Amniotic epithelial cell (primary cell): ENCODE measurements at places on chromosomes 5 and 9.

DNA sequence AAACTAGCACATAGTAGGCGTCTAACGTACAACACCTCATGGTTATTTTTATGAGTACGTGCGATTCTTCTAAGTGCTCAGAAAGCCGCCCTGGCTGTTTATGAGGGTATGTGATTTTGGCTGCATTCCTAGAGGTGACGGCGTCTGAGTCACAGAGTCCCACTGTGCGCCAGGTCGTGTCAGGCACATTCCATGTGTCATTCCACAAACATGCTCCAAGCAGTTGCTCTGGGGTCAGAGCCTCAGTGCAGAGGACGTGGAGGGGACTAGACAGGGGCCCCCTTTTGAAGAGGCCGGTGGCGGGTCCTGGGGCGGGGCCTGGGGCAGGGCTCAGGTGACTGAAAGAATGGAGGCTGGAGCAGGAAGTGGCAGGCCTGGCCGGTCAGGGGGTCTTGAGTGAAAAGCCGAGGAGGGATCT, 51.9 kb downstream of the NEK6 start:
- DNase-seq = peak; percentile 87

GRCh38 chr5:137994556-137994955, 38.3 kb downstream of the FAM13B start:
- DNase-seq = no peak

- peak; percentile 97 for DNase-seq
These were observed 120.5 kb downstream of the PRDM6 start for GRCh38 chr5:123209502-123210027.

- DNase-seq = no peak
These were observed 79.8 kb upstream of the CCNG1 start for GRCh38 chr5:163357636-163358035.

- DNase-seq = no peak
These were observed 351.8 kb downstream of the EBF1 start for GRCh38 chr5:158747816-158748432.

- DNase-seq = no peak
These were observed 226.0 kb upstream of the PTGER4 start for GRCh38 chr5:40453689-40454088.

GRCh38 chr5:66829358-66829674, 233.1 kb downstream of the MAST4 start:
- peak; percentile 21 for DNase-seq

GRCh38 chr5:6586647-6587042, 46.2 kb downstream of the NSUN2 start:
- DNase-seq = no peak

- peak; percentile 74 for DNase-seq
These were observed 80.2 kb downstream of the PJA2 start for GRCh38 chr5:109329333-109330237.

- no peak for DNase-seq
These were observed 47.1 kb upstream of the BOD1 start for GRCh38 chr5:173663352-173664153.

DNA sequence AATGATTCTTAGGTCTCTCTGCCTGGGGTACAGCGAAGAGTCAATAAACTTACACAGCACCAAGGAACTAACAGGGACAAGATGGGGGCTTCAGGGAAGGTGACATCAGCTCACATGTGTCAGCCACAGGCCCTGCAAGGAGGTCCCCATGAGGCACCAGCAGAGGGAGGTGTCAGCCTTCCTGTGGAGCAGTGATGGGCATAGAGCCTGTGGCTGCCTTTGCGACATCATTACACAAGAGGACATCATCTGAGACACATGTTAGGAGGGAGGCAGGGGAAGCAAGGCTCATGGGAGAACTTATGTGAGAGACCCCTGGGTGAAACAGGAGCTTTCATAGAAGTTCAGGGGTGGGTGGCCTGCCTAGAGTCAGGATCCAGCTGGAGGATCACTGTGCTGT, 389.6 kb downstream of the SEMA5A start:
- peak; percentile 45 for DNase-seq

DNA sequence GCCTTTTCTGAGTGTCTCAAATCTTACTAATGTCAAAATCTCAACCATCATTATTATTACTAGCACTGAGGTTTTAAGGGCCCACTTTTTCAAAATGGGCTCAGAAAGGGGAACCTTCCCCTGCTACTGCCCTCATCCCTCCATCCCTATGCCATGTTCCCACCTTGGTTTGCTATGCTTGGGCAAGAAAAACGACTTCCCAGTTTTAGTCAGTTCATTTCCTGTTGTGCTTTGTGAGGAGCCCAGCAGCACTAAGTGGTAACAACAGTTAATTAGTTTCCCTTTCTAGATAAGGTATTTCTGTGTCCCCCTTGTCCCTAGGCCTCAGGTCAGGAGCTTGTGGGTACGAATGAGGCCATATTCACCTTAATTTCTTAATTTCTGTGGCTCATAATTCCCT, 595.2 kb downstream of the RAB3C start:
- no peak for DNase-seq

DNA sequence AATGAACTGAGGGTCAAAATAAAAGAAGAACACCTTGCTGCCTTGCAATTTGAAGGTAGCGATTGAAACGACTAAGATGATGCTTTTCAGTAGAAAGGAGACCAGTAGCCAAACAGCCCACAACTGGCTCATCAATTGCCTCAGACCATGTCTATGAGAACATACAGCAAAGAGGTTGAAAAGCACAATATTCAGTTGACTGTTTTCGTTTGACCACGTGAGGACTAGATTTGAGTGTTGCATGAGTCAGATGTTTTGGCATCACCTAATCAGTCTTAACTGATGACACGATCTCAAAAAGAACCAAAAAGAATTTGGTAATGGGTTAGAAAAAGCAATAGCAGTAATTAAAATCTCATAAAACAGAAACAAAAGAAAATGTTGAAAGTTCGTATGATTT, 82.7 kb upstream of the IL7R start:
- peak; percentile 69 for DNase-seq

DNA sequence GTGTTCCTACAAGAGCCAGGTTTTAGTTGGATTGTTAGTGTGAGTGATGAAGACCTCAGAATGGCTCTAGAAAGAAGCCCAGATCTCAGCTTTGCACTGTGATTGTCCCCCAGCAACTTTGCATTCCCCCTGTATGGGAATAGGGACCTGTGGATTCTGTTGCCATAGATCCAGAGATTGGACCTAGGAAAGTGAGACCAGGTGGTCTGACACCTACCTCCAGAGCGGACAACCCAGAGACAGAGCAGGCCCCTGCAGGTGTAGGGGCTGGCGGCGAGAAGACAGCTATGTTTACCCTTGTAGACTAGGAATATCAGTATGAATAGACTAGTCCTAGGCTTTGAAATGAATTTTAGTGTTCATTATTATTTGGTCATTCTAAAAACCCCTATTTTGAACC, 53.6 kb downstream of the IRF1 start:
- no peak for DNase-seq

DNA sequence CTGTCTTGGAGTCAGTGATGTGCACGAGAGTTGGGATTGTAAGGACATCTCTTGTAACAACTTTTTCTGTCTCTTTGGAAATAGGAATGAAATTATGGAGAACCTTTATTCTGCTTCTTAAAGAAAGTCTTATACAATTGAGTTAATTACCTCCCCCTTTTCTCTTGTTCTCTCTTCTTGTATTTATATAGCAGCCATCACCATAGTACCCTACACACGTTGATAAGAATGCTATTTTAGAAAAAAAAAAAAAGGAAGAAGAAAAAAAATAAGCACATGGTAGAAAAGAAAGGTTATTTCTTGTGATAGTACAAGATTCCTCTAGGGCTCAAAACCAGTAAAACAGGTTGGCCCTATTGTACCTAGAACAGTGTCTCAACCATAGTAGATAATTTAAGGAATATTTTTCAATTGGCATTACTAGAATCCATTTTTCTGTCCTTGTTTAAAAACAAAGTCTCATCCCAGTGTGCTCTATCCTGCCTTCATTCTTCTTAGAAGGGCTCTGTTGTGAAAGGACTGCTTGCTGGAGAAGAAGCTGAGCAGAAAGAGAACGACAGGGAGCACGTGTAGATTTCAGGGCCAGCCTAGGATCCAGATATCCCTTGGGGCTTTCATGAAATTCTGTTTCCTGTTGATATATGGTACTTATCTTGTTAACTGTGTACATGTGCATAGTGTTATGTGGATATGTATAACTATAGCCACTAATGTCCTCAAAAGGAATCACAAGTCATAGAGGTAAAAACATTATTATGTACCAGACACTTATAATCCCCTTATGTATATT, 392.3 kb upstream of the MEF2C start:
- DNase-seq = no peak

DNA sequence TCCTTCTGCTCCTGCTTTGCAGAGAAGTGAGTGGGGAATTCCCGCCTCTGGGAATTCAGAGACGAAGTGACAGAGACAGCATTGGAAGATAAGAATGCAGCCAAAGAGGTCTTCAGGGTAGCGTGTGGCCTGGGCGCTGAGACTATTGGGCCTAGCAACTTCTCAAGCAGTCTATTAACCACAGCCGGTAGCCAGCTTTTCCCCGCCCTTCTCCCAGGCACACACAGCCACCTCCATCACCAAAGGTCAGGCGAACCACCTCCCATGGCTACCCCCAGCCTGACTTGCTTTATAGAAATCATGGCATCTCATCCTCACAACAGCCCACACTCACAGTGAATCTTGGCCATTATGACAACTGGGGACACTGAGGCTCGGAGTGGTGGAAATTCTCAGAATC, 124.2 kb downstream of the KCNIP1 start:
- DNase-seq = no peak

DNA sequence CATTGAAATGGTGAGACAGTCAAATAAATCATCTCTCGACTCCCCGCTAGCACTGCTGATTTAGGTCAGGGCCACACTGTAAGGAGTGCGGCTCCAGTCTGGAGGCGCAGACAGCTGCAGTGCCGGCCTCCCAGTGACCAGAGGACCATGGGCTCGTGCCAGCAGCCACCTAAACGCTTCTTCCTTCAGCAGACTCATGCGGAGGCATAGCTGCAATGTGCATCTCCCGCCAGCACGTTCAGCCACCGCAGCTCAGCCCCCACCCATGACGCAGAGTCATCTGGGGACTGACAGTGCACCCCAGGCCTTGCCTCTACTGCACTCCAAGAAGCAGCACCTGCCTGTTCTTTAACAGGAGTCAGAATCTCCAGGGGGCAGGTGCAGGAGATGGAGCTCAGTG, 13.6 kb upstream of the MAPK9 start:
- no peak for DNase-seq

GRCh38 chr5:177364159-177364962, 6.6 kb downstream of the RGS14 start:
- peak; percentile 40 for DNase-seq

- DNase-seq = no peak
These were observed 57.8 kb downstream of the NDUFAF2 start for GRCh38 chr5:61002611-61003355.

DNA sequence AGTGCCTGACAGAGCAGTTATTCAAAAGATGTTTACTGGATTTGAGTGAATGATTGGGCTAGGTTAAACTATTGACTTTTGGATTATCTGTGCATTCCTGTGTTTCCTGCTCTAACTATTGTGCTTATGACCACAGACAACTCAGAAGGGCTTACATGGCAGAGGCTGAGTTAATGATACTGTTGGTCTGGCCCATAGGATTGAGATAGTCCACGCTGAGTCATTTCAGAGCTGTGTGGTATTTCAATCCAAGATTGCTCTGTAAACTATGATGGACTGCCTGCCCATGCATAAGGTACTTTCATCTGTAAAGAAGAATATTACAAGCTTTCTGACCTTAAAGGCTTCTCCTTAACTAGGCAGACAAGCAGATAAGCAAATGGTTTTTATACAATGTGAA, 49.1 kb upstream of the SLIT3 start:
- DNase-seq = peak; percentile 92

- DNase-seq = no peak
These were observed 378.2 kb upstream of the RPS23 start for GRCh38 chr5:82656341-82656761.

DNA sequence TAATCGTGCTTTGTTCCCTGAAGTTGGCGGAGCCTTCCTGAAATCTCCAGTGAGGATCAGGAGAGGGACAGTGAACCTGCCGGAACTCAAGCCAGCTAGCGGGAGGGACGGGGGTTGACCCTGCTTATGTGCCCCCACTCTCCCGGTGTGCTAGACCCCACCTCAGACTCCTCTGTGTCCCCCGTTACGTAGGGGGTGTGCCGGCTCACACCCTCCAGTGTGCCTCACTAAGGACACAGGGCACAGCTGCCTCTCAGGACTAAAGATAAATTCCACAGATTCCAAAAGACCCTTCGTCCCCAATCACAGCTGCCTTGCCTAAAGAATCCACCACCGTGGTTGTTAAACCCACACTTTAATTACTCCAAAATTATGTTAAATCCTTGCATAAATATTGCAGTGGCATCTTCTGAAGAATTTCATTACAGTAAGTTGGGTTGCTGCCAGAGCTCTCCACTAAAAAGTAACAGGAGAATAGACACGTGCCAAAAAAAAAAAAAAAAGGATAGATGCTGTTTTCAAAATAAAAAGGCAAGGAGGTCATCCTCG, 73.7 kb downstream of the GTF3C4 start:
- no peak for DNase-seq

- DNase-seq = no peak
These were observed 46.3 kb downstream of the GGTA1 start for GRCh38 chr9:121453232-121453892.
